Cardiac atrium fibroblast (primary cell): ENCODE measurements at places on chromosomes 5 and 9. TPM values are rescaled to one million over a fixed set of nuclear protein-coding genes. Genes with fewer than 3 reads are reported as not detected.

Gene SPINK4
- total RNA-seq: not detected in 2 replicates

Gene ARL10
- total RNA-seq: 5.6 and 8.7 TPM in 2 replicates

Gene MFAP3
- 48.0 and 57.9 TPM in 2 replicates for total RNA-seq

Gene SLIT3
- 13.2 and 31.9 TPM in 2 replicates for total RNA-seq

Gene AQP3
- 0.36 and 2.6 TPM in 2 replicates for total RNA-seq

Gene PALM2AKAP2
- 2.9 and 3.7 TPM in 2 replicates for total RNA-seq

Gene CNTLN
- 3.7 and 4.2 TPM in 2 replicates for total RNA-seq

Gene ADAMTSL1
- 10.0 and 19.0 TPM in 2 replicates for total RNA-seq

Gene IRF1
- 13.4 and 23.3 TPM in 2 replicates for total RNA-seq

Gene LRRC14B
- total RNA-seq: not detected in 2 replicates

Gene PTGES
- 1.1 and 2.1 TPM in 2 replicates for total RNA-seq

Gene NUTM2G
- total RNA-seq: not detected in 2 replicates

Gene GFI1B
- under 0.01 TPM in 1 of 2 replicates, not detected in the other for total RNA-seq

Gene JAK2
- total RNA-seq: 4.7 and 10.9 TPM in 2 replicates

Gene DNAI1
- total RNA-seq: not detected in 2 replicates

Gene PCDHA1
- total RNA-seq: not detected in 2 replicates

Gene RLN2
- total RNA-seq: not detected in 2 replicates

Gene OR1L6
- total RNA-seq: not detected in 2 replicates

Gene ZNF483
- under 0.01 and 0.18 TPM in 2 replicates for total RNA-seq

Gene OTP
- not detected in 2 replicates for total RNA-seq

Gene KIF12
- total RNA-seq: not detected in 2 replicates
